ENCODE measurements at places on chromosomes 6 and 20.
A peak's percentile ranks its signal among the peaks of the same experiment; 100 is the strongest.

GRCh38 chr6:119586250-119586882 is 236.8 kb upstream of the MAN1A1 start:
- no peak for DNase-seq

DNA sequence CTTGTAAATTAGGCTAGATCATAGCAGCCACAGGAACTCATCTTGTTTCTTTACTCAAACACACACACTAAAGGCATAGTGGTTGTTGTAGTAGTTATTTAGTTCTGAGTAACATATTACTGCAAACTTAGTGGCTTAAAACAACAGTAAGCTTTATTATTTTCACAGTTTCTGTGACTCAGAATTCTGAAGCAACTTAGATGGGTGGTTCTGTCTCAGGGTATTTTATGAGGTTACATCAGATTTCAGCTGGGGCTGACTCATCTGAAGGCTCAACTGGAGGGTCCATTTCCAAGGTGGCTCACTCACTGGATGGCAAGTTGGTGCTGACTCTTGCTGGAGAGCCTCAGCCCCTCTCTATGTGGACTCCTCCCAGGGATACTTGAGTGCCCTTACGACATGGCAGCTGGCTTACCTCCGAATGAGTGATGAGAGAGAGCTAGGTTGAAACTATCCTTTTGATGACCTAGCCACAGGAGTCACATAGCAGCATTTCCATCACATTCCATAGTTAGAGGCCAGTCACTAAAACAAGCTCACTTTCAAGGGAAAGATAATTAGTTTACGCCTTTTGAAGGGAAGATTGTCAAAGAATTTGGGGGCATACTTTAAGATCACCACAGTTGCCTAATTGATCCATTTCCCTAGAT is 136.5 kb upstream of the PRND start:
- DNase-seq: peak; percentile 19

- DNase-seq: no peak
Observed at GRCh38 chr6:147933224-147933623, 409.4 kb upstream of the SASH1 start.

GRCh38 chr6:11263291-11263775 is 30.9 kb upstream of the NEDD9 start:
- DNase-seq: peak; percentile 62

DNA sequence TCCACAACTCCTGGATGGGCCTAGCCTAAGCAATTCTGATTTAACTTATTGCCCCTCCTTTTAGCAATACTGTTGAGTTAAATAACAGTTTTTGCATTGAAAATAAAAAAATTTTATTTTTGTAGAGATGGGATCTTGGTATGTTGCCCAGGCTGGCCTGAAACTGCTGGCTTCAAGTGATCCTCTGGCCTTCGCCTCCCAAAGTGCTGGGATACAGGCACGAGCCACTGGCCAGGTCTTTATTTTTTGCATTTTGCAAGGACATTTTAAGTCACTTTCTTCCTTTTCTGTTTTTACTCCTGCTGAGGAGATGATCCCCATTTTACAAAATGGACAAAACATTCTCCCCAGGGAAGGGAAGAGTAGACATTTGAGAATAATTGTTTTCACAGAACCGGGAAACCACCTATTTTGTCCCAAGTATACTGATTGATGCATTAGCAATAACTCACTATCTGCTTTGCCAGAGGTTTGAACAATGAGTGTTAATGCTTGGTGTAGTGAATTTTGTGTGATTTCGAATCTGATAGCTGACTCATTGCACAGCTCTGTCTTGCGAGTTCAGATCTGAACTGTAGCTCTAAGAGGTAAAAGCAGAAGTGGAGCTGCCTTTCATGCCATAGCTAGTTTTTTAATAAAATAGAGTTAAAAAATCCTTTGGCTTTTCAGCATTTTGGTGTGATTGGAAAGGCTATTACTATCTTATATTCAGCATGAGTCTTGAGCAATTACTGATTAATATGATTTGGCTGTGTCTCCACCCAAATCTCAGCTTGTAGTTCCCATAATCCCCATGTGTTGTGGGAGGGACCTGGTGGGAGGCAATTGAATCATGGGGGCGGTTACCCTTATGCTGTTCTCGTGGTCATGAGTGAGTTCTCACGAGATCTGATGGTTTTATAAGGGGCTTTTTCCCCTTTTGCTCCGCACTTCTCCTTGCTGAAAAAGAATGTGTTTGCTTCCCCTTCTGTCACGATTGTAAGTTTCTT is 20.9 kb downstream of the IGF2R start:
- DNase-seq: peak; percentile 90

DNA sequence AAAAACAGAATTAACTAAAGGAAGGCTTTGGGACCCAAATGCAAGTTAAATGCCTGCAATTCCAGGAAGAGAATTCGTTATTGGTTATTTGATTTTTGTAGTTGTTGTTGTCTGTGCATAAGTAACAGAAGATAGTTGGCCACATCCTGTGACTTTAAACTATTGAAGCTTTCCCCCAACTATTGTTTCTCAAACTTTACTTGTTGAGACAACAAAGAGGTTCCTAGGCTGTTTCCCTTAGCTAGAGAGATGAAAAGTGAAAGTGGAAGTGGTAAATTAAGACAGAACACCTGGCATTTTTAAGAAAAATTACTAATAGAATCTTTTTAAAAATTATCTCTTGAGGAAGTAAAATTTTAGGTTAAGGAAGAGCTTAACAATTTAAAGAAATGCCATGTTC is 525.2 kb downstream of the PKHD1 start:
- peak; percentile 27 for DNase-seq
